ENCODE measurements at places on chromosomes 1 and 21.

GRCh38 chr1:61341426-61341825 lies 259.1 kb downstream of the NFIA start:
- DNase-seq: no peak

DNA sequence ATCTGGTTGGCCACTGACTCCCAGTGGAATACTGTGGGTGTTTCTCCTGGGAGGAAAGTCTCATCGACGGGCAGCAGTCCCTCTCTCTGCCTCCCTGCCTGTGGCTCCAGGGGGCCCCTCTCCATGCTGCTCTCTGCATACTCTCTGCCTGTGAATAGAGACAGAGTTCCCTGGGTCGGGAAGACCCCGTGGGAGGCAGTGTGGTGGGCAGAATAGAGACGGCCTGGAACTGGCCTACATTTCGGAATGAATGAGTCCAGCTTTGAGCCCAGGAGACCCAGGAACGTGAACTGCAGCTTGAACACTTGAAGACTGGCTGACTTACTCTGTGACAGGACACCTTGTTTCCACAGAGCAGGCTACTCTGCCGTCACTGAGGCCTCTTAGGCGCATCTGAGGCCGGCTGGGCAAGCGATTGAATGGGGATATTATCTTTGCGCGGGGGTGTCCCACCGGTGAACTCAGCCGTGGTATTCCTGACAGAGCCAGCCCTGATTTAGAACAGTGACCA lies 64.0 kb downstream of the KIF21B start:
- no peak for DNase-seq

- peak; percentile 83 for DNase-seq
These were observed 24.5 kb upstream of the KIRREL1 start for GRCh38 chr1:157968946-157969345.

- no peak for DNase-seq
These were observed 71.6 kb downstream of the DNTTIP2 start for GRCh38 chr1:93807311-93807930.

GRCh38 chr1:99292886-99293285 lies 28.6 kb downstream of the PLPPR4 start:
- DNase-seq: peak; percentile 1

All from RPMI7951 (cell line).